Right ventricle myocardium inferior (tissue), 1 donor: ENCODE measurements at places on chromosomes 11 and 22. TPM values are rescaled to one million over a fixed set of nuclear protein-coding genes. Genes with fewer than 3 reads are reported as not detected.

LDHAL6A gene
- not detected for total RNA-seq

KCNK4 gene
- not detected for total RNA-seq

TMEM191B gene
- 1.0 TPM for total RNA-seq

NCAM1 gene
- 250 TPM for total RNA-seq

TSGA10IP gene
- not detected for total RNA-seq

PRAME gene
- not detected for total RNA-seq

H19 gene
- 611 TPM for total RNA-seq

CHRNA10 gene
- total RNA-seq: 1.2 TPM

NXPE1 gene
- not detected for total RNA-seq

GAL3ST1 gene
- 0.19 TPM for total RNA-seq

NRXN2 gene
- total RNA-seq: 1.9 TPM

MPPED2 gene
- 9.7 TPM for total RNA-seq

GLB1L3 gene
- not detected for total RNA-seq

IRAG1 gene
- 5.9 TPM for total RNA-seq

GGT5 gene
- total RNA-seq: 27.6 TPM

TRIM6 gene
- 0.84 TPM for total RNA-seq

SHISA8 gene
- total RNA-seq: 6.8 TPM

ROBO4 gene
- total RNA-seq: 27.6 TPM

SLC22A12 gene
- not detected for total RNA-seq

OMP gene
- total RNA-seq: not detected

SYTL2 gene
- total RNA-seq: 2.4 TPM

TIGD3 gene
- 0.54 TPM for total RNA-seq

MMP10 gene
- not detected for total RNA-seq

IL17REL gene
- total RNA-seq: not detected

F2 gene
- not detected for total RNA-seq

UCP2 gene
- total RNA-seq: 36.4 TPM

MS4A1 gene
- total RNA-seq: not detected

HEPHL1 gene
- total RNA-seq: not detected

SPTBN2 gene
- 0.95 TPM for total RNA-seq

BDNF gene
- 2.9 TPM for total RNA-seq

TSPAN32 gene
- total RNA-seq: 15.0 TPM

ZNF214 gene
- total RNA-seq: 1.9 TPM

CALCB gene
- not detected for total RNA-seq

MS4A15 gene
- not detected for total RNA-seq

GRM5 gene
- not detected for total RNA-seq

YWHAH gene
- total RNA-seq: 85.3 TPM

CAVIN3 gene
- total RNA-seq: 42.5 TPM

GAL gene
- not detected for total RNA-seq

SGSM1 gene
- total RNA-seq: 7.5 TPM

ART5 gene
- total RNA-seq: 2.5 TPM

EFCAB6 gene
- total RNA-seq: 1.2 TPM

LGALS1 gene
- total RNA-seq: 1,345 TPM

SLC35C1 gene
- 6.0 TPM for total RNA-seq

APOBEC3C gene
- total RNA-seq: 27.9 TPM

ANO1 gene
- 6.7 TPM for total RNA-seq

C11orf42 gene
- not detected for total RNA-seq

RAG2 gene
- total RNA-seq: not detected

OR8H3 gene
- total RNA-seq: not detected

IFITM10 gene
- 0.92 TPM for total RNA-seq

UPK2 gene
- total RNA-seq: not detected
